AG04450 (cell line): ENCODE measurements at places on chromosomes 13 and 19.

GRCh38 chr13:46142776-46143175 lies 37.9 kb upstream of the CPB2 start:
- no peak for DNase-seq

- no peak for DNase-seq
These were observed 29.6 kb downstream of the TNFSF11 start for GRCh38 chr13:42603571-42603970.

DNA sequence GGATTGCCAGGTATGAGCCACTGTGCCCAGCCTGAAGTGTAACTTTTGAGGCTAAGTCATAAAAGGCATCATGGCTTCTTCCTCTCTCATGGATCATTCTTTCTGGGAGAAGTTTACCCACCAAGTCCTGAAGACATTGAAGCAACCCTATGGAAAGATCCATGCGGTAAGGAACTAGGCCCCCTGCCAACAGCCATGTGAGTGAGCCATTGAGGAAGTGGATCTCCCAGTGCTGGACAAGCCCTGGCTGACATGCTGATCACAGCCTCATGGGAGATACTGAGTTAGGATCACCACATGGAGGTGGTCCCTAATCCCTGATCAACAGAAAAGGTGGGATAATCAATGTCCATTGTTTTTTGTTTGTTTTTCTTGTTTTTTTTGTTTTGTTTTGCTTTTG lies 3.3 kb upstream of the NUDT19 start:
- no peak for DNase-seq

GRCh38 chr13:82713687-82714405 lies 1168.4 kb downstream of the SLITRK1 start:
- DNase-seq, result no peak

- DNase-seq, result no peak
These were observed 27.2 kb downstream of the GPX4 start for GRCh38 chr19:1130771-1131717.

DNA sequence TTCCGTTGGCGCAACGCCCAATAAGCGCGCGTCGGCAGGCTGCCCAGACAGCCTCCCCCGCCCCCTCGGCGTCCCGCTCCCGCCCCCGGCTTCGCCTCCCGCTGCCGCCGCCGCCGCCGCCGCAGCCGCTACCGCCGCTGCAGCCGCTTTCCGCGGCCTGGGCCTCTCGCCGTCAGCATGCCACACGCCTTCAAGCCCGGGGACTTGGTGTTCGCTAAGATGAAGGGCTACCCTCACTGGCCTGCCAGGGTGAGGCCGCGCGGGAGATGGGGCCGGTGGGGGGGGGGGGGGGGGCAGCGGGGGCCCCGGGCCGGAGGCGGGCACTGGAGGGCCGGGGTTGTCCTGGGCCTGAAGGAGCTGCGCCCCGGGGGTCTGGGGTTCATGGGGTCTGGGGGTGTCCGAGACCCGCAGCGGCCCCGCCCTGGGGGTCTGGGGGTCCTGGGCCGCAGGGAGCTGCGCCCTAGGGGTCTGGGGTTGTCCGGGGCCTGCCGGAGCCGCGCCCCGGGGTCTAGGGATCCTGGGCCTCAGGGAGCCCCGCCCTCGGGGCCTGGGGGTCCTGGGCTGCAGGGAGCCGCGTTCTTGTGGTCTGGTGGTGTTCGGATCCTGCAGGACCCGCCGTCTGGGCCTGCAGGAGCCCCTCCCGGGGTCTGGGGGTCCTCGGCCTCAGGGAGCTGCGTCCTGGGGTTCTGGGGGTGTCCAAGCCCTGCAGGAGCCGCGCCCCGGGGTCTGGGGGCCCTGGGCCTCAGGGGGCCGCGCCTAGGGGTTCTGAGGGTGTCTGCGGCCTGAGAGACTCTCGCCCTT lies at the start of gene HDGFL2:
HDGFL2 (plus strand) TSS at position 124 of the 801 bp plus-strand sequence; CDS start at position 178, 54 bp downstream.
- no peak for DNase-seq

GRCh38 chr19:5292822-5293611 lies 47.6 kb downstream of the PTPRS start:
- peak; percentile 36 for DNase-seq

GRCh38 chr13:24288870-24289269 lies 20.5 kb upstream of the C1QTNF9 start:
- no peak for DNase-seq

- no peak for DNase-seq
These were observed 67.3 kb downstream of the DOCK9 start for GRCh38 chr13:98910501-98910951.

DNA sequence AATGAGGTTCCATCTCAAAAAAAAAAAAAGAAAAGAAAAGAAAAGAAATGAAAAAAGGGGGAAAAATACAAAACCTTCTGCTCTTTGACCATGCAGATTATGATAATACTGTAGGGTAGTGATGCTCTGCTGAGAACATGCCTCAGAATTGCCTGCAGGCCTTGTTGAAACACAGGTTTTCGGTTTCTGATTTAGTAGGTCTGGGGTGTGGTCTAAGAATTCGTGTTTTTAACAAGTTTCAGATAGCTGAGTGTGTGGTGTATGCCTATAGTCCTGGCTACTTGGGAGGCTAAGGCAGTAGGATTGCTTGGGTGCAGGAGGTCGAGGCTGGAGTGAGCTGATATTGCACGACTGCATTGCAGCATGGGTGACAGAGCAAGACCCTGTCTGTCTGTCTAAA lies 14.9 kb upstream of the CYP2B6 start:
- no peak for DNase-seq
